ENCODE measurements at places on chromosomes 13 and 19.
A peak's percentile ranks its signal among the peaks of the same experiment; 100 is the strongest.

GRCh38 chr19:41166944-41167804, 25.8 kb upstream of the CYP2S1 start:
- no peak for DNase-seq

GRCh38 chr13:36872621-36873020, 47.4 kb downstream of the SMAD9 start:
- DNase-seq, result no peak

GRCh38 chr13:42820451-42820850, 39.1 kb downstream of the FAM216B start:
- no peak for DNase-seq

- DNase-seq, result no peak
Measured at GRCh38 chr19:1112268-1113029, 8.7 kb downstream of the GPX4 start.

DNA sequence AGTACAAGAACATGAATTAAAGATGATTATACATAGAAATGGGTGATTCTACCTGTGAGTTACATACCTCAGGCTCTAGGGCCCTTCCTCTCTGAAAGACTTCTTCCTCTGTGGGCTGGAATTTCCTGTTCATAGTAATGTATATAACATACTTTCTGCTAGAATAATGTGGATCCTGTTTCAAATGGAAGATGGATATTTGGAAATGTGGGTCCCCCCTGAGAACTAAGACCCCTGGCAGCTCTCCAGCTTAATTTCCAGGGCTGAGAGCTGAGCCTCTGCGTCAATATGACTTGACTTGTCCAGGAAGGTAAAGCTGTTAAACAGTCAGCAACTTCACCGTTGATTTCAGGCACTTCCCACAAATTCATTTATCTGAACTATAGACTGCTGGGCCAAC, 296.3 kb downstream of the NALCN start:
- no peak for DNase-seq

DNA sequence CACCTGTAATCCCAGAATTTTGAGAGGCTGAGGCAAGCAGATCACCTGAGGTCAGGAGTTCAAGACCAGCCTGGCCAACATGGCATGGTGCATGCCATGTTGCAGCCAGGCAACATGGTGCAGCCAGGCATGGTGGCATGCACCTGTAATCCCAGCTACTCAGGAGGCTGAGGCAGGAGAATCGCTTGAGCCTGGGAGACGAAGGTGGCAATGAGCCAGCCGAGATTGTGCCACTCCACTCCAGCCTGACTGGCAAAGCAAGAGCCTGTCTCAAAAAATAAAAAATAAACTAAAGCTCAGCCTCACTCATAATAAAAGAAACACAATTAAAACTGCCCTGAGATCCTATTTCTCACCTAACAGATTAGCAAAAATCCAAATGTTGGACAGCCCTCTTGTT, 49.7 kb upstream of the MAP3K10 start:
- peak; percentile 44 for DNase-seq

DNA sequence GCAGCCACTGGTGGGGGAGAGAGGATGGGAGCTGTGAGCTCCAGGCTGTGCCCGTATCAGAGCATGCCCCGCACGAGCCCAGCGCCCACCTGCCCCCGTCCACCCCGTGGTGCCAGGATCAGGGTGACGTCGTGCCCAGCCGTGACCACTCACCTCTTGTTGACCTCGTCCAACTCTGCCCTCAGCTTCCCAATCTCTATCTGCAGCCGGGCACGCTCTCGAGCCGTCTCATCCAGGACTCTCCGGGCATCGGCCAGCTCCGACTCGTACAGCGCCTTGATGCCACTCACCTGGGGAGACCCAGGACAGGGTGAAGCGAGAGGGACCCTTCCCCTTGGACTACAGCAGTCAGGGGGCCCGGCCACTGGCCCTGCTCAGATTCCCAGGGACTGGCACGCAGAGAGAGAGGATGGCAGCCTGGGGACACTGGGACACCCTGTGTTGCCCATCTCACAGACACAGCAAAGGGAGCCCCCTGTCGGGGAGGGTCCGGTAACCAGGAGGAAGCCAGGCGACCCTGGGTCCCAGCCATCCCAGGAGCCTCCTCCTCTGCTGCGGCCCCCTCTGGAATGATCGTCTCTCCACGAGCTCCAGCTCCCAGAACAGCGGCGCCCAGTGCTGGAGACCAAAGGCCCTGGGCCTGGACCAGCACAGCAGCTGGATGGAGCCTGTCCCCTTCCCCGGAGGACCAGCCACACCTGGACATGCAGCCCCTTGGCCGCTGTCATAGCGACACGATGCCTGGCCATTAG, 12.3 kb downstream of the LMNB2 start:
- DNase-seq, result no peak

DNA sequence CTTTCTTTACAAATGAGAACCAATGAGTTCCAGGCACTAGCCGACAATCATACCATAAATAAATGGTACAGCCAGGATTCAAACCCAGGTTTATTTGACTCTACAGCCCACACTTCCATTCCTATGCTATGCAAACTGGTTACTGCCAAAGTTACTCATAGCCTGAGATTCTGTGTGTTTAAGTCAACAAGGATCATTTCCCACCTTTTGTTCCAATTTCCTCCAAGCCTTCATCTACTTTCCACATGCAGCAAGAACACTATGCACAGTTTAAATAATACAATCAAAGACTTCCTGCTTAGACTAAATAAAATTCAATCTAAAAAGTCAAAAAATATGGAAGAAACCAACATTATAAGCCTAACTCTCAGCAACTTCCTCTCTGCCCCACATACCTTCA, 59.2 kb upstream of the KLF12 start:
- no peak for DNase-seq

DNA sequence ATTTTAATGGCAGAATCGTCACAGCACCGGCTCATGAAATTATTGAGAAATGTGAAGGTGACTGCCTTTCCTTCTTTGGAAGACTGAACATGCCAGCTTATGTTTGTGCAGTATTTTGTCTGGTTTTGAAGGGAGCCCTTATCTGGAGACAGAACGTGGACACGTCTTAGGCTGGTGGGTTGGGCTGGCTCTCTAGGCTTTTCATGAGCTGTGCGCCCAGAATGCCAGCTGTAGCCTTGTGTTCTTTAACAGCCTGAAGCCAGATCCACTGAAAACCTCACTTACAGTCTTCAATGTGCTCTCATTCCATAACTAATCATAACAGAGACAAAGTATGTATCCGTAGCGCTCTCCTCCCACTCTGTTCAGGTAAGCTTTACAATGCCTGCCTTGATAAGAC, 184.4 kb upstream of the HTR2A start:
- DNase-seq, result no peak

DNA sequence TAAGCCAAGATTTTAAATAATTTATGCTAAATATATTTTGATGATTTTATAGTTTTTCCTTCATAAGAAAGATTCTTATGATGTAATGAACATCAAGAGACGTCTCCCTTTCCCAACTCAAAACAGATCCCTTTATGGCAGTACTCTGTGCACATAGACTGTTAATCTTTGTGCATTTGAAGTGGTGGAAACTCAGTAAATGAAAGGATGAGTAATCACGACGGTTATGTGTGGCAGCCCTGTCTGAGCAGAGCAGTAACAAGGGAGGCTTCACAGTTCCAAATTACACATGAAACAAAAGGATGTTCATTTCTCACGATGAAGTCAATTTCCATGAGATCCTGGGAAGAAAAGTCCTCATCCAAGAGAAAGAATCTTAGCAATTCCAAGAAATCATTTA, 498.1 kb downstream of the KLF5 start:
- DNase-seq, result no peak

GRCh38 chr19:10826846-10827245, 9.2 kb downstream of the TMED1 start:
- DNase-seq, result no peak

DNA sequence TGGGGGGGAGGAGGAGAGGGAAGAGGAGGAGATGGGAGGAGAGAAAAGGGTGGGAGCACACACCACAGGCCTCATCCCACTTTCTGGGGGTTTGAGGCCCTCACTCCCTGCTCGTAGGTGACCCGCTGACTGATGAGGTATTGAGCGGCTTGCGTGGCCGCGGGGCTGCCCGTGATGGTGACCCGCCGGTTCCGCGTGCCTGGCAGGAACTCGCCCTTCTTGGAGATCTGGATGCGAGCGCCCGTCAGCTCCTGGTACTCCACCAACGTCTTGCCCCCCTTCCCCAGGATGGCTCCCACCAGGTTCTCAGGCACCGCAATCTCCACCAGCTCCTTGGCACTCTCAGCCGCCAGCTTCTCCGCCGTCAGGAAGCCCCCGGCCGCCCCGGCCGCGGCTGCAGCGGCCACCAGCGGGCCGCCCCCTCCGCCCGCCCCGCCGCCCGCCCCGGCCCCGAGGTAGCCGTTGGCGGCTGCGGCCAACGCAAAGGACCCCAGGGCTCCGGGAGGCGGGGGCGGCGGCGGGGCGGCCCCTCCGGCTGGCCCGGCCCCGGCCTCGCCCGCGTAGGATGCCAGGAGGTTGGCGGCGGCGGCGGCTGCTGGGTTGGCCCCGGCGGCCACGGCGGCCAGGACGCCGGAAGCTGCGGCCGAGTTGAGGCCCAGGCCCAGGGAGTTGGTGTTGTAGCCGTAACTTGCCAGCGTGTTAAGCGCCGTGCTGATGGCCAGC, 25.4 kb upstream of the NANOS2 start:
- DNase-seq, result no peak

GRCh38 chr19:50490411-50490811, 13.8 kb upstream of the GARIN5A start:
- DNase-seq, result no peak

DNA sequence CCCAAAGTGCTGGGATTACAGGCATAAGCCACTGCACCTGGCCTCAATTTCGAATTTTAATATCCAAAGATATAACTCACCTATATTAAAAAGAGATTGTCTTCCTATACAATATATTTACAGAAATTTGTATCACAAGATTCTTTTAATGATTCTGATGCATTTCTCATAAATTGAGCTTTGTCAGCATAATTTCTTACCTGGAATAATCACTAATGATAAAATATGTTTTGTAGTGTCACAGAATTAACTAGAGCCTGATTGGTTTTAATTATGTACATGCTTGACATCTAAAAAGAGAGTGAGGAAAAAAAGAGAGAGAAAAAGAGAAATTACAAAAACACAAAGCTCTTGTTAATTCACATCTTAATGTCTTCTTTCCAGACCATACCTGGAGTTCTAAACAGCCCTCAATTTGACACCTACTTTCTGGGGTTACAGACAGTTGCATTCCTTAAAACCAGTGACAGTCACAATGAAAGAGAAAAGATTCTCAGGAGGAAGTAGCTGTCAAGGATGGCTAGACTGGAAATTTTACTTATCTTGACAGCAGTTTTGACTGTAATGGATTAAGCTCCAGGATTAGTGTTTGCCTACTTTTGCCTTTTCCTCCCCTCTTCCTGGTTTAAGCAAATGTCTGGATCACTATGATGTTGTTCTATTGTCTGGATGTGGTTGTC, 214.4 kb downstream of the SPRY2 start:
- no peak for DNase-seq

GRCh38 chr13:30394751-30395191, 27.5 kb upstream of the UBE2L5 start:
- DNase-seq, result no peak

- DNase-seq, result no peak
Measured at GRCh38 chr19:53461866-53462265, 5.7 kb upstream of the ZNF813 start.

GRCh38 chr19:40223135-40223822, 3.2 kb downstream of the CCNP start:
- DNase-seq, result no peak

DNA sequence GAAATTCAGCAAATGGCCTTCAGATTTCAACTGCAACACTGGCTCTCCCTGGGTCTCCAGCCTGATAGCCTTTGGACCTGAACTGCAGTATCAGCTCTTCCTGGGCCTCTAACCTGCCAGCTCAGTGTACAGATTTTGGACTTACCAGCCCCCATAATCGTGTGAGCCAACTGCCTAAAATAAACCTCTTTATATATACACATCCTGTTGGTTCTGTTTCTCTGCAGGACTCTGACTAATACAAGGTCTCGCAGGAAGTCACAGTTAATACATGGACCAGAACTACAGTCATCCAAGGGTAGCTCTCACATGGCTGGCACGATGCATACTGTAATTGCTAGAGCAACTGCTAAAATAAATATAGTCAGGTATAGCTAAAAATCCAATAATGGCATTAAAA, 85.1 kb downstream of the KATNAL1 start:
- no peak for DNase-seq

DNA sequence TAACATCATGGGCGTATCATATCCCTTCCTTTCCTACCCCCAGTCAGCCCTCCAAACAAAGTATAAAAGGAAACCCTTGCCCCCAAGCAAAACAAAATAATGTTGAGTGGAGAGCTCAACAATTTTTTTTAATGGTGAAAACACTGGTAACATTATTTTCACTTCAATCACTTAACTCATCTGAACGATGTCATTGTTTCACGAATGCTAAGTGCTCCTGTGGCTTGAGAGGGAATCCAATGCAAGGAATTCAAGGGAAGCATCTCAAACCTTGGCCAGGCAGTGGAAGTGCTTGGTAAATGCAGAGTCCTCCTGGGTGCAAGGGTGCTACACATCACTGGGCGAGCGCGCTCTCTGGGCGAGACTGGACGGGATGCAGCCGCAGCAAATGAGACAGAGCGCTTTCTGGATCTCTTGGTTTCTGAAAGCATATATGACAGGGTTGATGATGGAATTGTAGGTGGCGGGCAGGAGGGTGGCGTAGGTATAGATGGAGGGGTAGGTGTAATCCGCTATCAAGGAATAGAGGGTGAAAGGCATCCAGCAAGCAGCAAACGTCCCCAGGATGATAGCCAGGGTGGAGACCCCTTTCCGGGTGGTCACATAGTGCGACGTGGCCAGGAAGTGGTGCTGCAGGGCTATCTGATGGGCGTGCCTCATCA, 2.0 kb downstream of the GPR12 start:
- DNase-seq, result no peak

- no peak for DNase-seq
Measured at GRCh38 chr19:45346449-45346848, 5.9 kb downstream of the KLC3 start.

DNA sequence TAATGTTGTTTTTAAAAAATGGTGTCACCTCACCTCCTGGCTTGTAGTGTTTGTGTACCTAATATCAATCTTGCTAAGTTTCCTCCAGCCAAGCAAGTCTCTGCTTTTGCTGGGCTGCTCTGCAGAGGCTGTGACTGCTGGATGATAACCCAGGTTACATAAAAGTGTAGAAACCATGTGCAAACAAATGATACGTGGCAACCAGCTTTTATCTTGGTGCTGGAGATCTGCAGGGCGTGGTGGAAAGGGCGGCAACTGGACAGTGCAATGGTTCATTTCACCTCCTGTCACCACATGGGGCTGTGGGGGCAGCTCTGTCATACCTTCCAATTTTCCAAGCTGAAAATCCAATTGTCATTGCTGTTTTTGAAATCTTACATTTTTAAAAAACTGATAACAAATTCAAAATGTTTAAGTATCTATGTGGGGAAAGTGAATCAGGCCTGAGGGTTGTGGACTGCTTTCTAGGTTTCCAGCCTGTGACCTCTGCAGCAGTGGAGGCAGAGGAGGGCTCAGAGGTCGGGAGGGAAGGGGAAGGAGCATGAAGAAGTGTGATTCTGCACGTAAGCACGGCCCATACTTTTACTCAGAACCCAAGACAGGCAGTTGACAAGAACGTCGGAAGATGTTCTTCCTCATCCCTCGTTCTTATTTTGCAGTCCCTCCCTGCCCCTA, 9.7 kb downstream of the GPR42 start:
- DNase-seq, result peak; percentile 55

- DNase-seq, result no peak
Measured at GRCh38 chr13:110155072-110155471, 151.9 kb downstream of the COL4A1 start.

- DNase-seq, result no peak
Measured at GRCh38 chr13:34156841-34157365, 339.0 kb downstream of the RFC3 start.

- peak; percentile 64 for DNase-seq
Measured at GRCh38 chr13:111370570-111371535, 50.4 kb downstream of the TEX29 start.

Data from vagina (tissue), 2 donors.